ENCODE measurements at places on chromosomes 7 and 10.

GRCh38 chr7:44455155-44455554, 35.3 kb downstream of the NUDCD3 start:
- DNase-seq, result no peak

DNA sequence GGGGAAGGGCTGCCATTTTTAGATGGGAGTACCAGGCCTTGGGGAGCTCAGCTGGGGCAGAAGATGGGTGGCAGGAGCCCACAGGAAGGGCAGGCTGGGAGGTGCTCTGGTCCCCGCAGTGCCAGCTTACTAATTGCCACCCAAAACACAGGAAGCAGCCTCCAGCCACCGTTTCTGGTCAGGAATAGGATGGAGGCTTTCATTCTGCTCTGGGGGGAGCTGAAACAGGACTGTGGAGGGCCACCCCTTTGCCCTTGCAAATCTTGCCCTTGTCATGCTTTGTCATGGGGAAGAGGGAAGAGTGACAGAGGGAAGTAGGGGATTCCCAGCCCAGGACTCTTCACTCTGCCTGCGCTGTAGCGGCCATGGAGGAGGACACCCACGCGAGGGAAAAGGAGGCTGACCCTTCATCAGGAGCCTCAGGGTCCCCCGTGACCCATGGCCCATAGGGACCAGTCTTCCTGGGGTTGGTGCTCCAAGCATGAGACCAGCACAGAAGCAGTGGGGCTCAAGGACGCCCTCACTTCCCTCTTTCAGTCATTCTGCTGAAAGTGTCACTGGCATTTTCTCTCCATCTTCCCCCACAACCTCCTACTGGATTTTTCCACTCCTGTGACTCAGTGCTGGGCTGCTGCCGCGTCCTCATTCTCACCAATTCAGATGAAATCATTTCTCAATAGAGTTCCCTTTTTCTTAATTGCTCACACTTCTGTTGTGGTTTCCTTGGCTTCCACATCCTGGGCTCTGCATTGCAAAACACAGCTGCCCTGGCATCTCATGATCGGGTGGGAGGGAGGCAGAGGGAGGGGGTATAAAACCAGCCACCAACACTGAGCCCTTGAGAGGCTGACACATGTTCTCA, 61.9 kb downstream of the MKI67 start:
- DNase-seq, result peak; percentile 88

DNA sequence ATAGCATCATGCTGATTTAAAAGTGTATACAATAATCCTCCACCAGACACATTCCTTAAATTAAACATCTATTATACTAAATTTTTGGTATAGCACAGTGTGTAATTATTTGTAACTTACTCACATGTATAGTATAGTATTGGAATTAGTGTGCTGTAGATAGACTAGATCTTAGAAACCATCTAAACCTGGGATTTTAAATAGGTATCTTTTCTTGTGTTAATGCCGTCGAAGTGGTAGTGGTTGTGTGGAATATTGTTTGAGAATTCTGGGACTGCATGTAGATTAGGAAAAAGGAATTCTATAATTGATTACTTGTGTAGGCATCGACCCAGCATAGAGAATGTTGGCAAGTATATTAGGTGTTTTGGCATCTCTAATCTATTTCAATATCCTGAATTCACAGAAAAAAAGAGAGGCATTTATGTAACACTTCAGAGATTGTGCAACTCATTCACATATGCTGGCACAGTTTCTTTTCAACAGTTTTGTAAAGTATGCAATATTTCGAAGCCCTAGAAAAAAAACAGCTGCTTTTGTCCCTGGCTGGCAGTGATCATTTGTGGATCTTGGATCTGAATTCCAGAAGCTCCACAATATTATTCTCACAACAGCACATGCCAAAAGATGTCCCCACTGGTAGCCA, 145.5 kb upstream of the AGR3 start:
- no peak for DNase-seq

DNA sequence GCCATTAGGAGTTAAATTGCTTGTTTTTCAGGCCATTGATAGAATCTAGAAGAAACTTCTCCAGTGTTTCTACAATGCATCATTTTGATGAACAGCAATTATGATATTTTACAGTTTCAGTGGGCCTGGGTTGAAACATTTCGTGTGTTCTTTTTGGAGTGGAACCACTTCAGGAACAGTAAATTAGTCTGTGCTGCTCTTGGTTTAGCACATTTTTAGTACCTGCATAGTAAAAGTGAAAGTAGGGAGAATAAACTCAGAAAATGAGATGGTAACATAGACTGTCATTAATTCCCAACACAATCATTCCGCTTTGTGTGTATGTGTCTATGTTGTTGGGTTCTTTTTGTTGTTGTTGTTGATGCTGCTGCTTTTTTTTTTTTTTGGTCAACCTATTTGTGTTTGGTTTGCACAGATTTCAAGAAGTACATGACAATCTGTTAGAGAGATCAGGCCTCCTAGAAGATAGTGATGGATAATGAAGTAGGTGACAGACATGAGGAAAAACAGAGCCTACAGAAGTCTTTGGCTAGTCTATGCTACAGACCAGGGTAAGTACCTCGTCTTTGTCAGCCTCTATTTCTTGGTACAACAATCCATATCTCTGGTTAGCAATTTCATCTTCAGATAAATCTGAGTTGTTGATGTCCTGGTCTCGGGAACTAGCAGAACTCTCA, 154.0 kb upstream of the TARP start:
- no peak for DNase-seq

- DNase-seq, result peak; percentile 14
These were observed at the start of gene SHTN1 for GRCh38 chr10:117005026-117005526. SHTN1 (minus strand) TSS chr10:117005187; CDS start chr10:117005079, 108 bp downstream.

GRCh38 chr10:71525721-71526120, 129.0 kb downstream of the CDH23 start:
- no peak for DNase-seq

DNA sequence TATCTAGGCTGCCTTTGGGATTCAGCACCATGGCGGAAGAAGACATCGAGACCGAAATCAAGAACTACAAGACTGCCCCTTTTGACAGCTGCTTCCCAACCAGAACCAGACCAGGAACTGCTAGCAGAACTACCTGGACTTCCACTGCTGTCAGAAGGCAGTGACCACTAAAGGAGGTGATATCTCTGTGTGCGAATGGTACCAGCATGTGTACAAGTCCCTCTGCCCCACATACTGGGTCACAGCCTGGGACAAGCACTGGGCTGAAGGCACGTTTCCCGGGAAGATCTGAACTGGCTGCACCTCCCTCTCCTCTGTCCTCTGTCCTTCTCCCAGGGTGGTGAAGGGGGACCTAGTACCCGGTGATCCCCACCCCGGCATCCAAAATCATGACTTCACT, 25.6 kb upstream of the PDIA4 start:
- DNase-seq, result no peak

DNA sequence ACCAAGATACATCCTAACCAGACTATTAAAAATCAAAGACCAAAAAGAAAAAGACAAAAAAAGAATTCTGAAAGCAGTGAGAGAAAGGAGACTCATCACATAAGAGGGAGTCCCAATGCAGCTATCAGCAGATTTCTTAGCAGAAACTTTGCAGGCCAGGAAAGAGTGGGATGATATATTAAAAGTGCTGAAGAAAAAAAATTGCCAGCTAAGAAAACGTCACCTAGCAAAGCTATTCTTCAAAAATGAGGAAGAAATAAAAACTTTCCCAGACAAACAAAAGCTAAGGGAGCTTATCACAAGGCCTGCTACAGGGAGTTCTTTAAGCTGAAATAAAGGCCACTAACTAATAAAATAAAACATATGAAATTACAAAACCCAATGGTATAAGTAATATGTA, 40.5 kb upstream of the CDK6 start:
- no peak for DNase-seq

DNA sequence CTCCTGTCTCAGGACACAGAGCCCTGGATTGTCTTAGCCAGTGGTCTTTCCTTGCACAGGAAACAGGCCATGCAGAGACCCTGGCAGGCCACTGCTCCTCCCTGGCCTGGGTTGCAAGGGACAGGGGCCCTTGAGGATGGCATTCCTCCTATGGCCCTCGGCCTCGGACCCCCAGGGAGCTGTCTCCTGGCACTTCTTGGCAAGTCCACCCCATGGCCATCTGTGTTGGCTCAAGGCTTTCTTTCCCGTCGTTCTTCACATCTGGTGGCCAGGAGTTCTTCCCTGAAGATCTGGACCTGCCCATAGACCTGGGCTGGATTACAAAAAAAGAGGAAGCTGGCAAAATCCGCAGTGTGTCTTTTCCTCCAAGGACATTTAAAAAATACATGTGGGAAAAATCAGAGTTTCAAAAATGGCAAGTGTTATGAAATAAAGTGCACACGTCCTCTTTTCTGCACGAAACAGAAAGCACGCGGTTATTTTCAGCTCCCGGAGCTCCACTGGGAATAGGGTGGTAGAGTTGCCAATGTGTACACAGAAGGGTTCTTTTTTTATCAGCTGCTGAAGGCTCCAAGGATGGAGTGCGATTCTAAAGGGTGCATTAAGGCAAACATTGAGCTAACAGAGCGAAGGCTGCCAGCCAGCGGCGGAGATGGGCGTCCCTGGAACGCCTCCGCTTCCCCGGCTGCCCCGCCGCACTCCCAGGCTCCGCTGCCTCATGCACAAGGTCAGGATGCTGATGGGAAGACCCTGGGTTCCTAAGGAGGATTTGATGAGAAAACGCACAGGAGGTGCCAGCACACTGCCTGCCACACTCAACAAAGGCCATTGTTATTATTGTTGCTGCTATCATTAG, 62.8 kb upstream of the FAM20C start:
- DNase-seq, result no peak

- no peak for DNase-seq
These were observed 17.3 kb downstream of the GPER1 start for GRCh38 chr7:1105189-1105588.

GRCh38 chr10:23525406-23525805, 86.5 kb downstream of the OTUD1 start:
- peak; percentile 22 for DNase-seq

GRCh38 chr10:132357286-132358058, 25.5 kb downstream of the LRRC27 start:
- DNase-seq, result no peak

- no peak for DNase-seq
These were observed 342.3 kb upstream of the BMPER start for GRCh38 chr7:33562996-33563395.

GRCh38 chr7:49398236-49398635, 375.2 kb upstream of the VWC2 start:
- no peak for DNase-seq

GRCh38 chr7:46256870-46257661, 336.0 kb upstream of the IGFBP3 start:
- no peak for DNase-seq

DNA sequence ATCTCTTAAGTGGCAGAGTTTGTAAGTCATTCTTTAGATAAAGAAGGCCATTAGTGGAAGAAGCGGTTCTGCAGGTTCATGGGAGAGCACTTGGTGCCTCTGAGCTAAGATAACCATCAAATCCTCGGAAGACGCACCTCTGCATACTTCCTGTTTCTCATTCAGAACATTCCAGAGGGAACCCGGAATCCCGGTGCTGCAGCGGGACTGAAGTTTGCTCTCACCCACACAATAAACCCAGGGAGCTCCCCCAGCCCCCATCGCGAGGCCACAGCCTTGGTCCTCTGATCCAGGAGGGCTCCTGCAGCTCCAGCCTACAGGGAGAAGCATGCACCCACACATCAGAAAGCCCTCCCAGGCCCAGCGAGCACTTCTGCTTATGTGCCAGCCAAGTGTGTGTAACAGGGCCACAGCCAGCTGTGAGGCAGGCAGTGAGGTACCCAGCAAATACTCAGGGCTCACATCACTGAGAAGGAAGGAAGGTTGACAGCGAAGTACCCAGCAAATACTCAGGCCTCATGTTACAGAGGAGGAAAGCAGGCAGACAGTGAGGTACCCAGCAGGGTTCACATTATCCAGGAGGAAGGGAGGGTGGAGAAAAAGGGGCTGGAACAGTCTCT, 142.4 kb downstream of the DIP2C start:
- no peak for DNase-seq

DNA sequence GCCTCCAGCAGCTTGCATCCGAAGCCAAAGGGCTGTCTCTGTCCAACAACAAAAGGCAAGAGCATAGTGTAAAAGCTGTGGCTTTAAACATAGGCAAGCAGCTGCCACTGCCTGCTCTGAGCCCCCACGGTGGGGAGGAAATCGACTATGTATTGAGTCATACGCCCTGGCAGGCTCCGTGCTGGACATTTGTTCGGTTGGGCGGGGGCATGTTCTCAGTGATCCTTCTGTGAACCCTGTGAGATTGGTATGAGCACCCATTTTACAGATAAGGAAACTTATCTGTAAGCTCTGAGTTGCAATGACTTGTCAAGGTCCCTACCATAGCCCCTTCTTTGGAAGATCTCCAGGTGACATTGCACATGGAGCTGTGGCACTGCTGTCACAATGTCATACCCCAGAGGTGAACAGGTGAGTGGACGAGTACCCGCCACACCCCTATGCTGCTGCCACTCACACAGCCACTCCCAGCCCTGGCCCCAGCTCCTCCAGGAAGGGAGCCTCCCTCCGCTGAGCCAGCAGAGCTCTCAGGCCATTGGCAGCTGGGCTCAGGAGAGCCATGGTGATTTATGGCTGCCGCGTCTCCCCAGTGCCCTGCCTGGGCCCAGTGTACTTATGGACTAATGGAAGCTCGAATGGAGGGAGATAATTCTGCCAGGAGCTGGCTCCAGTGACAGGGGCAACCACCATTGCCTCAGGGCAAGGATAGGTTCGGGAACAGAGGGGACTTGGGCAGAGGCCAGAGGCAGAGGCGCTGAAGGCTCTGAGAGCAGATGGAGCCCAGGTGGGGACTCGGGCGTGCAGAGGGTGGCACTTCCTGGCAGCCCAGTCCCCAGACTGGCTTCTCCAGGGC, 43.7 kb downstream of the UNC5B start:
- no peak for DNase-seq

GRCh38 chr7:51430480-51431086, 114.0 kb upstream of the COBL start:
- DNase-seq, result peak; percentile 30

GRCh38 chr10:59907918-59908807, 1.8 kb upstream of the CCDC6 start:
- peak; percentile 61 for DNase-seq

DNA sequence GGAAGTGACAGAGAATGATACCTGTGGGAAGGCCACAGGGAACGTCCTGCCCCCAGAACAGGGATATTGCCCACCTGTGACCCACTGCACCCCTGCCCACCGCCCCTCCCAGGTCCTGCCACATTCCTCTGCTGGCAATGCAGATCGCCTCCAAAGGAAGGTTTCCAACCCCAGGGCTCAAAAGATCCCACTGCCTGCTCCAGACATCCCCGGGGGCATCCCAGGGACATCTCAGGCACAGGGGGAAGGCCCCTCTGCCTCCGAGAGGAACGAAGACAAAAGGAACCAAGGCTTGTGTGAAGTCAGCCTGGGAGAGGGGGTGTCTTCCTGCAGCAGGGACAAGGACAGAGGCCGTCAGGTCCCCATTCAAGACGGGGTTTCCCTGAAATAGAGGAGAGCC, 28.5 kb downstream of the NUDT1 start:
- DNase-seq, result no peak

GRCh38 chr10:12597788-12598765, 248.7 kb downstream of the CAMK1D start:
- DNase-seq, result no peak
